ENCODE measurements at places on chromosomes 11 and 22. TPM values are rescaled to one million over a fixed set of nuclear protein-coding genes. Genes with fewer than 3 reads are reported as not detected.

- peak overlapping the region; percentile 96 for H3K27ac ChIP-seq
- no peak for DNase-seq
- no peaks in the 10 kb centered on the region for H3K27me3 ChIP-seq
- H3K36me3 ChIP-seq, result peaks cover 7% of the 10 kb centered on the region
- H3K4me1 ChIP-seq, result peaks cover 61% of the 10 kb centered on the region
Measured at GRCh38 chr11:1308743-1309497, 512 bp downstream of the TOLLIP start.

GRCh38 chr11:117210620-117211019, 11.4 kb downstream of the TAGLN start:
- no peak overlapping the region for H3K4me3 ChIP-seq
- no peak overlapping the region for H3K27ac ChIP-seq
- H3K27me3 ChIP-seq, result no peaks in the 10 kb centered on the region
- DNase-seq, result no peak
- no peaks in the 10 kb centered on the region for H3K4me1 ChIP-seq

Gene SYCE3
- total RNA-seq, result not detected

DNA sequence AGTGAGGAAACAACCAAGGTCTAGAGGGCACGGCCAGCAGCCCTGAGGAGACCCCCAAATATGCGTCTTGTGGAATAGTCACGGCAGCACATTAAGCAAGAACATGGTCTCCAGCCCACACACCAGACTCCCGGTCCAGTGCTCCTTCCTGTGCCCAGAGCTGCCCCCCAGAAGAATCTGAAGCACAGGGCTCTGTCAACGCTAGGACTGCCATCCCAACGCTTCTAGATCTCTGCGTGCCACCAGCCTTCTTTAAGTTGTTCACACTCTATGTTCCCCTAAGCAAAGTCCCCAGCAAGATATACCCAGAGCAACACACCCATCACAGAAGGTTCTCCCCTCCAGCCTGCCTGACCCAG, 3.5 kb upstream of the SEC14L2 start:
- peaks cover 20% of the 10 kb centered on the region for H3K4me1 ChIP-seq
- no peak overlapping the region for H3K4me3 ChIP-seq
- DNase-seq, result no peak
- H3K27ac ChIP-seq, result no peak overlapping the region
- H3K36me3 ChIP-seq, result no peaks in the 10 kb centered on the region

GRCh38 chr11:10868352-10868751, 10.5 kb upstream of the ZBED5 start:
- H3K27ac ChIP-seq, result no peak overlapping the region
- no peaks in the 10 kb centered on the region for H3K36me3 ChIP-seq
- no peak overlapping the region for H3K4me3 ChIP-seq

Gene IFITM10
- total RNA-seq, result 4.9 TPM

Gene NPAS4
- total RNA-seq, result not detected

DNA sequence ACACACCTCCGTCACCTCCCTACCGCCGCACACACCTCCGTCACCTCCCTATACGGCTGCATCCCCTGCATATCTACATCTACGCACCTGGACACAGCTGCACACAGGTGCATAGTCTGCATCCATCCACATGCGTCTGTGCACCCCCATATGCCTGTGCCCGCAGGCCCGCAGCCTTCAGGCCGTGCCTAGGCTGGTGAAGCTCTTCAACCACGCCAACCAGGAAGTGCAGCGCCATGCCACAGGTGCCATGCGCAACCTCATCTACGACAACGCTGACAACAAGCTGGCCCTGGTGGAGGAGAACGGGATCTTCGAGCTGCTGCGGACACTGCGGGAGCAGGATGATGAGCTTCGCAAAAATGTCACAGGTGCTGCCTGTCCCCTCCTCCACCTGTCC, 4.8 kb downstream of the PKP3 start:
- no peak for DNase-seq
- peaks cover 37% of the 10 kb centered on the region for H3K4me1 ChIP-seq
- H3K4me3 ChIP-seq, result no peak overlapping the region
- H3K27ac ChIP-seq, result no peak overlapping the region

Gene C1QTNF5
- total RNA-seq, result 32.2 TPM

Gene ISX
- not detected for total RNA-seq

Gene ANO1
- total RNA-seq, result 40.8 TPM

DNA sequence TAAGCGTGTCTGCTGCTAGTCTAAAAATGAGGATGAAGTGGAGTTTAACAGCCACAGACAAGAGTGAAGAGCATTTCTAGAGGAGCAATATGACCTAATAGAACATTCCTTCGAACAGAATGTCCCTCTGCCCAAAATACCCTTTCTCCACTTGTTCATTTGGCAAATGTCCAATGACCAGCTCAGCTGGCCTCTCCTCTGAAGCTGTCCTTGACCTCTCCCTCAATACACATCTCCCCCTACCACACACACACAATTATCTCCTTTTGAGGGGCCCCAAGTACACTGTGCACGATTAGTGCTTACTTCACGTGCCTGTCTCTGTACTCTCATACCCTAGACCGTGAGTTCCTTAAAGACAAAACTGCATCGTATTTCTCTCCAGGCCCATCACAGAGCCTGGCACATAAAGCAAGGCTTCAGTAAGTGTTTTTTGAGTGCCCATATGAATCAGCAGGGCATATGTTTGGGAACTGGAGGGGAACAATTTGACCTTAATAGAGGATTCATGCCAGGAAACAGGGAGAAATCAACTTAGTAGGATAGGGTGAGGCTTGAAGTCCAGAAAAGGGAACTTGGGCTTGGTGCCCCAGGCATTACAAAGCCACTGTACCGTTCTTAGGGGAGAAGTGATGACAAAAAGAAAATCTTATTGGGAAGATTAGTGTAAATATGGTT, 18.1 kb upstream of the NCAM1 start:
- H3K4me3 ChIP-seq, result no peak overlapping the region
- H3K27me3 ChIP-seq, result no peaks in the 10 kb centered on the region
- no peak for DNase-seq
- no peaks in the 10 kb centered on the region for H3K36me3 ChIP-seq
- H3K4me1 ChIP-seq, result peaks cover 9% of the 10 kb centered on the region
- H3K27ac ChIP-seq, result peak overlapping the region; percentile 40

Gene ZNF215
- total RNA-seq, result 2.0 TPM

Gene F2
- total RNA-seq, result not detected

- peaks cover 17% of the 10 kb centered on the region for H3K4me1 ChIP-seq
- H3K27ac ChIP-seq, result no peak overlapping the region
- H3K4me3 ChIP-seq, result no peak overlapping the region
- DNase-seq, result no peak
- no peaks in the 10 kb centered on the region for H3K36me3 ChIP-seq
Measured at GRCh38 chr11:126083829-126084607, 21.4 kb upstream of the CDON start.

Gene OR5B21
- total RNA-seq, result not detected

Gene TEX12
- total RNA-seq, result not detected

- H3K36me3 ChIP-seq, result no peaks in the 10 kb centered on the region
- no peaks in the 10 kb centered on the region for H3K4me1 ChIP-seq
- H3K4me3 ChIP-seq, result no peak overlapping the region
- no peak for DNase-seq
Measured at GRCh38 chr11:63779039-63779438, 10.5 kb upstream of the ZFTA start.

DNA sequence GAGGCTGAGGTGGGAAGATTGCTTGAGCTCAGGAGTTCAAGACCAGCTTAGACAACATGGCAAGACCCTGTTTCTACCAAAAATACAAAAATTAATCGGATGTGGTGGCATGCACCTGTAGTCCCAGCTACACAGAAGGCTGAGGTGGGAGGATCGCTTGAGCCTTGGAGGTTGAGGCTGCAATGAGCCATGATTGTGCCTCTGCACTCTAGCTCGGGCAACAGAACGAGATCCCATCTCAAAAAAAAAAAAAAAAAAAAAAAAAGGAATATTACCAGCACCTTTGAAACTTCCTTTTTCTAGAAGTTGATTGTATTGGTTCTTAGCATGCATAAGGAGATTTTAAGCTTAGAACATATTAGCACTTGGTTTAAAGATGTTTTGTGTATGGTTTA, 11.4 kb downstream of the CRKL start:
- H3K27me3 ChIP-seq, result no peaks in the 10 kb centered on the region
- no peak overlapping the region for H3K4me3 ChIP-seq
- no peak for DNase-seq
- H3K27ac ChIP-seq, result no peak overlapping the region
- H3K36me3 ChIP-seq, result no peaks in the 10 kb centered on the region

Gene FIBP
- 78.6 TPM for total RNA-seq

DNA sequence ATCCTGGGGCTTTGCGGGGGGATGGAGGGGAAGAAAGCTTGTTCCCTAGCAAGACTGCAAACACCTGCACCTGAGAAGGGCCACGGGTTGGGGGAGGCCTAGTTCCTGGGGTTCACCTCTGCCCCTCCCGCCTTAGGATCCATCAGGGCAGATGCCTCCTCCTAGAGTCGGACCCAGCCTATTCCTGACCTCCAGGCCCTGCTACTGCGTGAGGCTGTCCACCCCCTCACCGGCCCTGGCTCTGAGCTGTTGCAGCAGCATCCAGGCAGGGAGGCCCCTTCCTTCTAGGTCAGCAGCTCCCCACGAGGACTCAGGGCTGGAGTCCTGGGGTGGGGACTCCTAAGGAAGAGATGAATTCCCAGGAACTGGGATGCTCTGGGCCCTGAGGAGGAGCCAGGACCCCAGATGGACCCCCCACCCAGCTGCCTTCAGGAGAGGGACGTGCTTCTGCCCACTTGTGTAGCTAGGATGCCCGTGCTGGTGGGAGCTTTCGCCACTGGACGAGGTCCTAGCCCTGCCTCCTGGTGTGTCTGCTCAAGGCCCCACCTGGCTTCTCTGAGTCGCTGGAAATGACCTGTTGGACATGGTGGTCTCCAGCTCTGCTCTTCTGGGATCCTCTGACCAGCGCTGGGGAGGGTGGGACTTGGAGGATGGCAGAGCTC, 10.3 kb downstream of the MRGPRF start:
- peaks cover 17% of the 10 kb centered on the region for H3K36me3 ChIP-seq
- no peaks in the 10 kb centered on the region for H3K27me3 ChIP-seq
- peaks cover 77% of the 10 kb centered on the region for H3K4me1 ChIP-seq
- DNase-seq, result no peak
- H3K27ac ChIP-seq, result peak overlapping the region; percentile 82

DNA sequence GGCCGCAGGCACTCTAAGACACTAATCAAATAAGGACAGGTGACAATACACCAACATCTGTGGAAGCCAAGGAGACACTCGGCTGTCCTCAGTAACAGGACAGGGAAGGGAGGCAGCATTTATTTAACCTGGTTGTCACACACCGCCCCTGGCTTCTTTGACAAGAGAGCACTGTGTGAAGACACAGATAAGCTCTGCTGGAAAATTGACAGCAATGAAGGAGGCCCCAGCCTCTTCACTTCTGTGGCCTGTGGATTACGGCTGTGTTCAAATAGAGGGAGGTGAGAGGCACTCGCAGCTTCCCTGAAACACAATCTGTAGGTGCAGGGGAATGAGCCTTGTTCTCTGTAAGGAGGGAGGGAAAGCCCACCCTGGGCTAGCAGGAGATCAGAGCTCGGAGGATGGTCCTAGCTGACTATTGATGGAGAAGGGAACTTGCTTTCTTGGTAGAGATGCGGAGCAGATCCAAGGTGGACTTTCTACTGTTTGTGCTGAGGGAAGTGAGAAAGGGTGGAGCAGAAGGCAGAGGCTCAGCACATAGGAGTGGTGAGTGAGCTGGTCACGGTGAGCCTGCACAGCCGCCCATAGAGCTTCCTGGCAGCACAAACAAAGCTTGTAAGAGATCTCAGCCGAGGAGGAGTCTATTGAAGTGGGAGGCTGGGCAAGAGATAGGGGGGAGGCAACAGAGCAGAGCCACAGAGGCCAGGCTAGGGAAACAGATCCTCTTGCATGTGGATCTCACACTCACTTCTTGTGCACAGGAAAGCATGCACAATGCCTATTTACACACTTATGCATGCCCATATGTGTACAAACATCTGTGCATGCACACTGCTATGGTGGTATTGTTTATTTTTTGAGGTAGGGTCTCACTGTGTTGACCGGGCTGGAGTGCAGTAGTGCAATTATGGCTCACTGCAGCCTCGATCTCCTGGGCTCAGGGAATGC, 114.6 kb upstream of the THY1 start:
- H3K27me3 ChIP-seq, result no peaks in the 10 kb centered on the region
- no peak for DNase-seq
- peaks cover 6% of the 10 kb centered on the region for H3K4me1 ChIP-seq

DNA sequence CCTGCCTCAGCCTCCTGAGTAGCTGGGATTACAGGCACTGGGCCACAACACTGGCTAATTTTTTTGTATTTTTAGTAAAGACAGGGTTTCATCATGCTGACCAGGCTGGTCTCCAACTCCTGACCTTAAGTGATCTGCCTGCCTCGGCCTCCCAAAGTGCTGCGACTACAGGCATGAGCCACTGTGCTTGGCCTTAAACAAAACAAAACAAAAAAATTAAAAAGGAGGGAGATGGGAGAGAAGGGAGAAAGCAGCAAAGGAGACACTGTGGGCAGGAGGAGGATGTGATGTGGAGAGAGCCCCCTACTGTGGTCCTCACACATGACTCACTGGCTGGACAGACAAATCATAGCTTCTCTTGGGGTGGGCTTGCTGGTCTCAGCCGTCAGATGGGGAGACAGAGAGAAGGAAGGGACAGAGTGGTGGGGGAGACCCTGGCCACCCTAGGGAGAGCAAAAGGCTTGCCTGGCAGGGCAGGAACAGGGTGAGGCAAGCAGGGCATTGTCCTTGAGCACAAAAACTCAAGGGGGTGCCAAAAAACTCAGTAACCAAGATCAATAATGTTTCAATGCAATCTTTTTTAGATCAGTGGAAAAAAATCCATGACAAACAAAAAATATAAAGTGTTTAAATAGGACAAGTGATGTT, 31.6 kb downstream of the TPST2 start:
- no peaks in the 10 kb centered on the region for H3K27me3 ChIP-seq
- no peak overlapping the region for H3K27ac ChIP-seq
- no peak for DNase-seq
- H3K4me3 ChIP-seq, result no peak overlapping the region

GRCh38 chr11:46279126-46280099, 2.0 kb downstream of the CREB3L1 start:
- peak overlapping the region; percentile 93 for H3K27ac ChIP-seq
- no peak for DNase-seq

- H3K36me3 ChIP-seq, result no peaks in the 10 kb centered on the region
- H3K4me3 ChIP-seq, result no peak overlapping the region
- no peak for DNase-seq
- H3K27me3 ChIP-seq, result no peaks in the 10 kb centered on the region
Measured at GRCh38 chr22:27132400-27132799, 475.0 kb downstream of the MIAT start.

DNA sequence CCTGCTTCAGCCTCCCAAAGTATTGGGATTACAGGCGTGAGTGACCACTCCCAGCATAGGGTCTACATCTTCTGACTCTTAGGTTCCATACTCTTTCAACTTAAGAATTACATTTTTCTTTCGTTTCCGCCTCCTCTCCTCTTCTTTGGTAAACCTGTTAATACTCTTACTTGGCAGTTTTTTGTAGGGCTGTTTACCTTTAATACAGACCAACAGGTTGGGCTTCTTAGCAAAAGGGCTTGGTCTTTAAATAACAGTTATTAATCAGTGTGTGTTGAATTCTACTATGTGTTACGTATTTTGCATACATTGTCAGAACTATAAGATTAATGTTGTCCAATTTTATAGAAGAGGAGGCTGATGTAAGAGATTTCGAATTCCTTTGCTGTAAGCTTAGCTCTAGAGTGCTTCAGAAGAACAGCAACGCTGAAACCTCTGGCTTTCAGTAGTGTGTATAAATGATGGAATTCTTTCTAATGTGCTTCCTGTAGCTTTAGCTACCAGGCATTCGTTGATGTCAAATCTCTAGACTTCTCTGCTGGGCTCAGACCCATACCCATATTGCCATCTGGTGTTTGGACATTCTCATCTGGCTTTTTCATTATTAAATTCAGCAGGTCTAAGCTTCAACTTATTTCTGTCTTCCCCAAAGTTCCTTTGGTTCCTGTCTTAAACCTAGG, 3.1 kb downstream of the FDX1 start:
- no peak overlapping the region for H3K27ac ChIP-seq
- H3K4me3 ChIP-seq, result no peak overlapping the region
- no peaks in the 10 kb centered on the region for H3K36me3 ChIP-seq
